ENCODE measurements at places on chromosomes 1 and 21.

DNA sequence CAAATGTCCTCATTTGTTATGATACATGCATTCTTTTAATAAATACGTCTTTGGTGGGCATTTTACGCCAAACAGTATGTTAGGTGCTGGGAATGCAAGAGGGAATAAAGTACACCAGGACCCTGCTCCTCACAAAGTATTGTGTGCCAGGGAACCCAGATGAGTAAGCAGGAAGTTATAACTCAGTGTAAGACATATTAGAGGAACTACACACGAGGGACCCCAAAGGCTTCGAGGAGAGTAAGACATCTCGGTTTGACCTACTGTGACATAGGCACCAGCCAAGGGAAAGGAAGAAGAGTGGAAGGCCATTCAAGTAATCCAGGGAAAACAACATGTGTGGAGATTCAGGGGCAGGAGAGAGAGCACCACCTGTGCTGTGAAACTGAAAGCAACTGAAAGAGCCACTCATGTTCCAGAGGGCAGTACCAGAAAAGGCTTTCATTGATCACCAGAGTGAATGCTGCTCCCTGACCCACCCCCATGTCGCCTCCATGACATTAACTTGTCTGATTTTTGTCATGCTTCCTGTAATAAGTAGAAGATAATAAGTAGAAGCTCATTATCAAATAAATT is 542.5 kb upstream of the PKN2 start:
- no peaks in the 10 kb centered on the region for H3K4me1 ChIP-seq
- H3K4me3 ChIP-seq = no peak overlapping the region
- DNase-seq = no peak
- no peaks in the 10 kb centered on the region for H3K36me3 ChIP-seq
- H3K27me3 ChIP-seq = no peaks in the 10 kb centered on the region

- no peak overlapping the region for H3K4me3 ChIP-seq
- no peak overlapping the region for H3K27ac ChIP-seq
- H3K27me3 ChIP-seq = no peaks in the 10 kb centered on the region
- H3K36me3 ChIP-seq = no peaks in the 10 kb centered on the region
Observed at GRCh38 chr1:30166174-30166573, 557.2 kb downstream of the MATN1 start.

GRCh38 chr1:211037095-211037494 is 96.9 kb downstream of the KCNH1 start:
- no peak overlapping the region for H3K27ac ChIP-seq
- no peak overlapping the region for H3K4me3 ChIP-seq
- H3K4me1 ChIP-seq = no peaks in the 10 kb centered on the region
- DNase-seq = no peak
- no peaks in the 10 kb centered on the region for H3K36me3 ChIP-seq
- no peaks in the 10 kb centered on the region for H3K27me3 ChIP-seq

DNA sequence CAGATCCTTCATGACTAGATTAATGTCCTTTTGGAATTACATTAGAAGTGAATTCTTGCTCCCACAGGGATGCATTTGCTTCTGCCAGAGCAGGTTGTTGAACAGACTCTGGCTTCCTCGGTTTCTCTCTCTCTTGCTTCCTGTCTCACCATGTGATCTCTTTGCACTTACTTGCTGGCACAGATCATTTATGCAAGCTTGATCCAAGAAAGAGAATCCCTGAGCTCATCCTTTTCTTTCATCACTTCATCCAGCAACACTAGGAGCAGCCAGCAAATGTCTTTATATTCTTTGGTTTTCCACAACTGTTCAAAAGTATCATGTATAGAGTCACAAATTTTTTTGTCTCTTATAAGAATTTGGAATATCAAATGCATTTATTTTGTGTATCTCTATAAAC is 313.5 kb downstream of the ZNF326 start:
- H3K4me1 ChIP-seq = no peaks in the 10 kb centered on the region
- no peak overlapping the region for H3K4me3 ChIP-seq
- no peak overlapping the region for H3K27ac ChIP-seq
- H3K36me3 ChIP-seq = no peaks in the 10 kb centered on the region

DNA sequence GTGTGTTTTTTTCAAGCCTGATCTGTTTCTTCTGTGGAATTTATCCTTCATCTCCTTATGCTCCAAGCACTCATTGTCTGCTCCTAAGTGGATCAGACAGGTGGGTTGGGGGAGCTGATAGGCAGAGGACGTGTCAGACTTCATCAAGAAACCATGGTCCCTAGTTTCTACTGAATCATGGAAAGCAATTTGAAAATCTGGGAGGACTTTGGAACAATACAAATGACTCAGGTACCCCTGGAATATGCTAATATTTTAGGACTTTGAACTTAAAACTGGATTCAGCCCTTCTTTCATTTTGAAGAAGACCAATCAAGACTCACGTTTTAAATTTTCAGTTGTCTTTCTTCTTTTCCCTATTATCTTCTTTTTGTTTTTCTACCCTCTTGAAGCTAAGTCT is 7.7 kb downstream of the ABCG1 start:
- H3K4me3 ChIP-seq = no peak overlapping the region
- no peaks in the 10 kb centered on the region for H3K27me3 ChIP-seq
- DNase-seq = no peak
- no peaks in the 10 kb centered on the region for H3K36me3 ChIP-seq
- no peaks in the 10 kb centered on the region for H3K4me1 ChIP-seq
- no peak overlapping the region for H3K27ac ChIP-seq

DNA sequence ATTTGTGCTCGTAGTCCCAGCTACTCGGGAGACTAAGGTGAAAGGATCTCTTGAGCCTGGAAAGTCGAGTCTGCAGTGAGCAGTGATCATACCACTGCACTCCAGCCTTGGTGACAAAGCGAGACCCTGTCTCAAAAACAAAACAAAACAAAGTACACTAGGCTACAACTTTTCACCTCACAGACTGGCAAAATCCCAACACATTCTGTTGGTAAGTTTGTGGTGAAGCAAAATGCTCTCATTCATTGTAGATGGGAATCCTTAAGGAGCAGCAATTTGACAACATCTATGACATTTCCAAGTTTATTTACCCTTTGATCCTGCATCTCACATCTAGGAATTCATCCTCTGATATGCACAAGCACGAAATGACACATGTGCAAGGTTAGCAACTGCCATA is 20.2 kb upstream of the SLC1A7 start:
- no peak overlapping the region for H3K4me3 ChIP-seq
- no peaks in the 10 kb centered on the region for H3K27me3 ChIP-seq
- DNase-seq = no peak
- H3K27ac ChIP-seq = no peak overlapping the region

- H3K4me3 ChIP-seq = no peak overlapping the region
- H3K4me1 ChIP-seq = peaks cover 7% of the 10 kb centered on the region
- no peaks in the 10 kb centered on the region for H3K27me3 ChIP-seq
- DNase-seq = no peak
Observed at GRCh38 chr1:10815858-10816195, 19.4 kb upstream of the CASZ1 start.

DNA sequence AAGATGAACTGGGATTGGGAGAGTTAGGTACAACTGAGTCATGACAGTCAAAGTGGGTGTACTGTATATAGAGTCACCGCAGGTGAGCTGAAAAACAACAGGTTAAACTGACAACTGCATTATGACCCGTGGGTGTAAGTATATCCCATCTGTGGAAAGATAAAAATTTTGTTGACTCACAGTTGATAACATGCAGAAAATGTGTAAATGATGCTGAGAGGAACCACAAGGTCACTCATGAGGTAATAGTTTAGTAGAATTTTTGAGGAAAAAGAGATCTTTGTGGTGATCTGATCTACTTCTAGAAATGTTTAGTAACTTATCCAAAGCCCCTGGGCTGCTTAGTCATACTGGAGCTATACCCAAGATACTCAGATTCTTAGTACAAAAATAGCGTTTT is 838 bp downstream of the OR2C3 start:
- H3K27ac ChIP-seq = no peak overlapping the region
- H3K27me3 ChIP-seq = no peaks in the 10 kb centered on the region
- DNase-seq = no peak
- H3K4me3 ChIP-seq = no peak overlapping the region

- H3K4me1 ChIP-seq = no peaks in the 10 kb centered on the region
- no peak for DNase-seq
- no peak overlapping the region for H3K27ac ChIP-seq
- no peak overlapping the region for H3K4me3 ChIP-seq
- H3K27me3 ChIP-seq = no peaks in the 10 kb centered on the region
- H3K36me3 ChIP-seq = no peaks in the 10 kb centered on the region
Observed at GRCh38 chr1:2942410-2942809, 78.9 kb upstream of the ACTRT2 start.

DNA sequence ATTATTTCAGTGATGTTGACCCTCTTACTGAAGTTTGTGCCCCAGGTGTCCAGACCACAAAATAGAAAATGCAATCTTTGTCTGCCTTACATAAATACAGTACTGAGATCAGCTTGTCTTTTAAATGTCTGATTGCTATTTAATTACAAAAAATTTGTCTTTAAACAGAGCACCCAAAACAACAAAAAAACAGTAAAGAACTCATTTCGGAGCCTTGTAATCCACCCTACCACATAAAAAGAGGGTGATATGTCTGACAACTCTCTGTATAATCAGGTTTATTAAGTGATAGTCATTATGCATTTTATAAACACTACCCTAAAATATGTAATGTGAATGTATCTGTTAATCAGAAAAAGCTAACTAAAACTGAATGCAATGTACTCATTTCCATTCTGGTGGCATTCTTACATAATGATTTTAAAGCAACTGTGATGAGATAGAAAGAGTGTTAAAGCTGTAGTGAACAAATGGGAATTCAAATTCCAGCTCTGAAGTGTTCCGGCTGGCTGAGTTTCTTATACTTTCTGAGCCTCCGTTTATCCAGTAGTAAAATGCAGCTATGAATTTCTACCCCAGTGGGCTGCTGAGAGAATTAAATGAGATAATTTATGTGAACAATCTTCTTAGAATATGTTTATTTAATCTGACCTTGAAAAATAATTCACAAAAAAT is 486.6 kb downstream of the USP25 start:
- no peaks in the 10 kb centered on the region for H3K27me3 ChIP-seq
- H3K27ac ChIP-seq = no peak overlapping the region
- no peaks in the 10 kb centered on the region for H3K4me1 ChIP-seq
- no peaks in the 10 kb centered on the region for H3K36me3 ChIP-seq
- no peak overlapping the region for H3K4me3 ChIP-seq
- no peak for DNase-seq

DNA sequence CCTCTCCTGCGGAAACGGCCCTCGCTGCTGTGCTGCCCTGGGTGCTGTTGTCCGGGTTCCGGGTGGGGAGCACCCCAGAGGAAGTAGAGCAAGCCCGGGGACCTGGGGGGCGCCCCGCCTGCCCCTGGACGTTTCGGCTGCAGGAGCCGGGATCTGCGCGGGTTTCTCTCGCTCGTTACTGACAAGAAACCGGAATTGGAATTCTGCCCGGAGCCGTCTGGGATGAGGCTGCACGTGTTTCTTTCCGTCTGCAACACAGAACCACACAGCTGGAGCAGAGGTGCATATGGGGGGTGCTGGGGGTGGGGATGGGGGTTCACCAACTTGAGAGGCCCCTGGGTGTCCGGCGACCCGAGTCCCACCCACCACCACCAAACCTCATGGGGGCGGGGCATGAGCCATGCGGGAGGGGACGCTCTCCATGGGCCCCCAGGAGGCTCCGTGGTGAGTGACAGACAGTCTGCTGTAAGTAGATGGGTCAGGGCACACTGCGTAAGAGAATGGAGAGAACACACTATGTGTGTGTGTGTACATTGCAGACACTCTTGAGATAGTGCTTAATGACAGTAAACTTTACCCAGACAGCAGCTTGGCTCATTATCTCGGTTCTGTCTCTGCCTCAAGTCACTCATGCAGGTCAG is 261.4 kb upstream of the C1orf174 start:
- no peak overlapping the region for H3K4me3 ChIP-seq
- H3K4me1 ChIP-seq = no peaks in the 10 kb centered on the region
- H3K27me3 ChIP-seq = no peaks in the 10 kb centered on the region
- no peak overlapping the region for H3K27ac ChIP-seq
- no peak for DNase-seq

GRCh38 chr1:29269382-29269781 is 33.1 kb downstream of the PTPRU start:
- H3K36me3 ChIP-seq = no peaks in the 10 kb centered on the region
- H3K27ac ChIP-seq = no peak overlapping the region
- no peak for DNase-seq
- no peak overlapping the region for H3K4me3 ChIP-seq
- H3K27me3 ChIP-seq = no peaks in the 10 kb centered on the region

- no peak for DNase-seq
- no peaks in the 10 kb centered on the region for H3K36me3 ChIP-seq
- no peak overlapping the region for H3K4me3 ChIP-seq
Observed at GRCh38 chr1:111249960-111250359, 22.4 kb downstream of the CHI3L2 start.

DNA sequence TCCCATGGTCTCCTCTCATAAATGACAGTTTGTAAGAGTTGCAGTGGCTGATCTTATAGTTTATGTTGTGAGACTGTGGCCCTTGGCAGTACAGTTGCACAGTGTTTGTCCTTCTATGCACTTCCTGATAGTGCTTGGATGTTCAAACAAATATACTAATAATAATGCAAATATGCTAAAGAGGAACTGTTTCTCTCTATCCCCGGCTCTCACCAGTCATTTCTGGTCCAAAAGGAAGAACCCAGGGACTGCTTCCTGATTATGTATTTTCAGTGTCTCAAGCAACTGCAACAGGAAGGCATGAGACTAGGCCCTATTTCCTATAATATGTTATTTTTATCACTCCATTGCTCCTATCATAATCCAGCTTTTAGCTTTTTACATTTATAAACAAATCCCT is 17.0 kb upstream of the SUCO start:
- H3K27ac ChIP-seq = no peak overlapping the region
- no peak overlapping the region for H3K4me3 ChIP-seq
- no peaks in the 10 kb centered on the region for H3K27me3 ChIP-seq
- DNase-seq = no peak
- H3K36me3 ChIP-seq = no peaks in the 10 kb centered on the region

DNA sequence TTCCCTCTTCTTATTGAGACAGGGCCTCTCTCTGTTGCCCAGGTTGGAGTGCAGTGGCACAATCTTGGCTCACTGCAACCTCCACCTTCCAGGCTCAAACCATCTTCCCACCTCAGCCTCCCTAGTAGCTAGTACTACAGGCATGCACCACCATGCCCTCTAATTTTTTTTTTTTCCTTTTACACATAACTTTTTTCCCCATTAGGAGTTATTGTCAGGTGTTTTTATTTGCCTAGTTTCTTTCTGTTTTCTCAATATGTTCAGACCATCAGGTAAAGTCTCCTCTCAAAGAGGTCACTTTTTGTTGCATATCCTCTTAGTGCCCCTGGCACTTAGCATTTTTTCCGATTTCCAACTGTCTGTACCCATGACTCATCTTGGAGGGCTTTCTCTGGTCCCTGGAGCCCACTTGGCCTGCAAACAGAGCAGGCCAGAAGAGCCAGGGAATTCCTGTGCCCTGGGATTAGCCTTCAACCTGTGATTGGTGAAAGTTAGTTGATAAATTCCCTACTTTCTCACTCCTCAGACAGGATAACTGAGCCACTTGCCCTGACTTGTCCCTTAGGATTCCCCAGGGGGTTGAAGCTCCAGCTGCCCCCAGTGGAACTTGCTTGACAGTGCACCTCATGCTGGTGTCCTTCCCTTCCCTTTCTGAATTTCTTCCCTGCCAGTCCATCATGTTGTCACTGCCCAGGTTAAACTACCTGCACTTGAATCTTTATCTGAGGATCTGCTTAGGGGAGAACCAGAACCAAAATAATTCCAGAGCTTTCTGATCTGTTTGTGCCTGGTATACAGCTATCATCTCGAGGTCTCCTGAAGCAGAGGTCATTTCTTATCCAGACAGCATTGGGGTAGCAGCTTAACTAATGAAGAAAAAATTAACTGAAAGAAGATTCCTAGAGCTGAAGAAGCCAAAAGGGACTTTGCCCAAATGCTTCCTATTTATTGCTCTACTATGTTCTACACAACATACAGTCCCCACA is 2.4 kb downstream of the NTPCR start:
- peak; percentile 72 for DNase-seq
- no peak overlapping the region for H3K27ac ChIP-seq
- no peaks in the 10 kb centered on the region for H3K27me3 ChIP-seq
- H3K4me1 ChIP-seq = no peaks in the 10 kb centered on the region
